Lung (tissue), 17 donors: ENCODE measurements at places on chromosomes 7 and 10.
A peak's percentile ranks its signal among the peaks of the same experiment; 100 is the strongest.

DNA sequence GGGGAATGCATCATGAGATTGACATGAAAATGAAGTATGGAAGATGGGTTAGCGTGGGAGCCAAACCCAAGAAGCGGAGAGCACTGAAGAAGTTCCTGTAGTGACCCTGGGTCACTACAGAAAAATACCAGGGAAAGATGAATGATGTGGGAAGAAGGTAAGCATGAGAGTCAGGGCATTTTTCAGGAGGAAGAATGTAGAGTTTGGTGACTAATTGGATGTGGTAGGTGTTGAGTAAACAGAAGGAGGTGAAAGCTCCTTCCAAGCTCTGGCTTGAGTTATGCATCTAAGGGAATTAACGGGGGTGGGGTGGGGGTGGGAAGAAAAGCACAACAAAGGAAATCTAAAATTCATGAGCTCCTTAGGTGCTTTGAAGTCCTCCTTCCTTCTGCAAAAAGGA lies 238.1 kb upstream of the AOAH start:
- no peak for DNase-seq

DNA sequence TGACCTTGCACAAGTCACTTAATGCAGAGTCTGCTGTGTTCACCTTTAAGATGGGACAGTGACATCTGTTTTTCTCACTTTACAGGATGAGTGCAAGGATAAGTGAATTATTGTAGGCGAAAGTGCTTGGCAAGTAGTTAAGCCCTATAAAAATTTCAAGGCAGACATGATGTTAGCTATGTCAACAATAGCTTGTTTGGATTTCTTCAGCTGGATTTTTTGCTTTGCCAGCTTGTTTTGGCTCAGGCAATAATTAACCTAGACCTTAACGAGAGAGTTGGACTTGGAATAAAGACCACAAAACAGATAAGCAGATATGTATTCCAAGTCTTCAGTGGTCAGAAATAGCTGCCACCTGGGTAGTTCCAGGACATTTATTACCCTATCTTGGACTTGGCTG lies 255.2 kb downstream of the ARL4A start:
- peak; percentile 55 for DNase-seq

- DNase-seq, result peak; percentile 81
Measured at GRCh38 chr10:78053211-78053868, 19.7 kb downstream of the RPS24 start.

DNA sequence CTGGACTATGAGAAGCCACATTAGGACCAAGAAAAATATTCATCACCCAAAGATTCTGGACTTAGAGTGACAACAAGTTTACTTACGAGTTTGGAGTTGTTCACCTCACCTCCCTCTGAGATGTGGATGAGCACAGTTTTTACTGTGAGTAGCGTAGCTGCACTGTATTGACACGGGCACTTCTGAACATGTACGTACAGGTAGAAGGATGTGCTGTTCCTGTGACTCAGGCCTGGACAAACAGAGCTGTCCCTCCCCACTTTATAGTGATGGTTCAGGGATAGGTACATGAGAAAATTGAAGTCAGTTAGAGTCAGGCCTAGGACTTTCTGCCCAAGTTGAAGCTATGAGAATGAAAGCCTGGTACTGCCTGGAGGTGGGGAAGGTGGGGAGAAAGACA lies 80.9 kb upstream of the DYNC1I1 start:
- DNase-seq, result no peak

- no peak for DNase-seq
Measured at GRCh38 chr10:110409926-110410325, 87.8 kb upstream of the DUSP5 start.

- DNase-seq, result no peak
Measured at GRCh38 chr7:41559426-41559825, 143.5 kb downstream of the INHBA start.

GRCh38 chr7:33044401-33044718 lies 18.2 kb downstream of the NT5C3A start:
- DNase-seq, result peak; percentile 25

DNA sequence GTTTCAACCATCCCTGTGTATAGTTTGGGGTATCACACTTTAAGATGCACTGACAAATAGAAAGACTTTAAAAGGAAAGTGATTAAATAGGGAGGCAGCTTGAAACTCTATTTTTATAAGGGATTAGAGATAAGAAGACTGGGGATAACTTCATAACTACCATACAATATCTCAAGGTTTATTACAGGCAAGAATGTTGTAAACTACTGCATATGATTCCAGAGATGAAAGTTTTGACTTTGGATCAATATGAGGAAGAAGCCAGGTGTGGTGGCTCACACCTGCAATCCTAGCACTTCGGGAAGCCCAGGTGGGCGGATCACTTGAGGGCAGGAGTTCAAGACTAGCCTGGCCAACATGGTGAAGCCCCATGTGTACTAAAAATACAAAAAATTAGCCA lies 96.1 kb downstream of the DNAJC1 start:
- no peak for DNase-seq

GRCh38 chr10:29448125-29448524 lies 159.3 kb downstream of the LYZL1 start:
- no peak for DNase-seq

- DNase-seq, result no peak
Measured at GRCh38 chr7:38375453-38375852, 102.0 kb upstream of the TARP start.

- DNase-seq, result no peak
Measured at GRCh38 chr10:21985541-21985940, 18.0 kb downstream of the DNAJC1 start.
